ENCODE measurements at places on chromosomes 7 and 10. TPM values are rescaled to one million over a fixed set of nuclear protein-coding genes. Genes with fewer than 3 reads are reported as not detected.

- DNase-seq: peak; percentile 28
Measured at GRCh38 chr7:92246360-92247101, 757 bp downstream of the ANKIB1 start.

The CCDC7 gene
- polyA plus RNA-seq: 9.3 TPM

The CYP2C9 gene
- 0.41 TPM for polyA plus RNA-seq

GRCh38 chr10:76358743-76359395, 927.4 kb downstream of the LRMDA start:
- DNase-seq: no peak

GRCh38 chr10:75023074-75023473, 88.4 kb upstream of the SAMD8 start:
- no peak for DNase-seq

DNA sequence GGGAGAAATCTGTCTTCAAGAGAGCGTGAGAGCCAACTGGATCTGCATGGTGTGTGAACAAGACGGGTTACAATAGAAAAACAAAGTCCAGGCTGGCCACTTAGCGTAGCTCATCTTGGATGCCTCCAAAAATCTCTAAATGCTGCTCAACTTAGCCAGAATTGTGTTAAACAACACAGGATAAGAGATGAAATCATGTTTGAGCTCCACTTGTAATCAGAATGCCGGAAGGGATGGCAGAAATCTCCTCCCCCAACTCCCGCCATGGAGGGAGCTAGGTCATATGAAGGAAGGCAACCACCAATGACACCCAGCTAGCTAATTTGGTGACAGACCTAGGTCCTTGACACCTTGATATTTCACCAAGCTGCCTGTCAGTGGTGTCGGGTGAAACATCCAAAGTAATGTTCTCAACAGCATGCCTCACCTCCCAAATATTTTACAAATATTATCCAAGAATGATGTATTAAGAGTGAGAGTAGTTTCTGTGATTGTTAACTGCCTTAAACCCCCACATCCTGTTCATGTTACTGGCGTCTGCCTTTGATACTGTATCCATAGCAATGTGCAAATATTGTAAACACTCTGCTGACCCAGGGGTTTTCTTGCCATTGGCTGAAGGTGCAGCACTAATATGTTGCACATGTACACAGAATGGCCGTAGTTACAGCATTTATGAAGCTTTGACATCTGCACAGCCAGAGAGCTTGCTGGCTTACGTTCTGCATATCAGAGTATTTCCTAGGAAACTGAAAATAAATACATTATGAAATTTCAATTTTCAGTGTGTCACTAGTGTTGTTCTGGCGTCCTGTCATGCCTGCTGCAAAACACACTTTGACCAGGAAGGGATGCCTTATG, 25.8 kb downstream of the TMEM254 start:
- peak; percentile 90 for DNase-seq

The NEUROD6 gene
- not detected for polyA plus RNA-seq

DNA sequence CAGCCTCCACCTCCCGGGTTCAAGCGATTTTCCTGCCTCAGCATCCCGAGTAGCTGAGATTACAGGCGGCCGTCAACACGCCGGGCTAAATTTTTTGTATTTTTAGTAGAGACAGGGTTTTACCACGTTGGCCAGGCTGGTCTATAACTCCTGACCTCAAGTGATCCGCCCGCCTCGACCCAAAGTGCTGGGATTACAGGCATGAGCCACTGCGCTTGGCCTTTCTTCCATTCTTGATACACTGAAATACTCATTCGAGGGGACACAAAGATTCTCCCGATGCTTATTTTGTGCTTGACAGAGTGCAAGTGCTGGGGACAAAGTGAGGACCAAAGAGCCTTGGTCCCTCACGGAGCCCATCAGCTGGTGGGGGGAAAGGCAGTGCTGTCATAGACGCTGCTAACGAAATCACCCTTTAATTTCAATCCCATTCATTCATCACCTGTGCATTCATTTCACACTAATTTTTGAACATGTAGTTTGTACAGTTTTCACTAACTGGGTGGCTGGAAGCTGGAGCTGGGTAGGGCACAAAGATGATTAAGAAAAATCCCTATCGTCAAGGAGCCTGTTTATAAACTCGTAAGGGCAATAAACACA, 621 bp upstream of the FAM133B start:
- no peak for DNase-seq

GRCh38 chr7:497346-497745, 22.3 kb downstream of the PDGFA start:
- no peak for DNase-seq

GRCh38 chr7:23404546-23405239, 65.6 kb downstream of the IGF2BP3 start:
- DNase-seq: no peak

The NEUROG3 gene
- not detected for polyA plus RNA-seq

GRCh38 chr10:51389415-51390321, 309.7 kb downstream of the CSTF2T start:
- DNase-seq: peak; percentile 45

The LIPK gene
- not detected for polyA plus RNA-seq

DNA sequence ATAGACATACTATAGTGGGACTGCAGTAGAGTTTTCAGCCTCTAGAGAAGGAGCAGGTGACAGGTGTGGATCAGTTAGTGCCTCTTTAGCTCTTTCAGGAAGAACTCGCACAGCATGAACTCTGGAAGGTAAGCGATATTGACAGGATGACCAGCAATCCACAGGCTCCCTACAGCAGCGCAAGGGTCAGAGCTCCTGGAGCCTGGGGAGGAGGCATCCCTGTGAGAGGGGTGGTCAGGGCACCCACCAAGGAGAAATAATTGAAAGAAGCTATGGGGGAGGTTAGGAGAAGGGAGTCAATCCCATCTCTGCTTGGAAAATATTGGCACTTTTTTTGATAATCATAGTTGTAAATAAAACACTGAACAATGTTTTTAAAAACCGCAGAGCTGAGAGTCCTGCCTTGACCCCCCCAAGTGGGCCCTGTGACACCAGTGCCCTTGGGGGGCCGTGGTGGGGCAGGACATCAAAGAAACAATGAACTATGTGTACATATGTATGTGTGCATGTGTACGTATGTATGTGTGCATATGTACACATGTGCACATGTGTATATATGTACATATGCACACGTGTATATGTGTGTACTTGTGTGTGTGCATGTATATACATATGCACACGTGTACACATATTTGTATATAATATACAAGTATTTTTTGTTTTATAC, 13.8 kb downstream of the AKR1C3 start:
- DNase-seq: no peak

- DNase-seq: peak; percentile 89
Measured at GRCh38 chr7:110253093-110253492, 837.8 kb upstream of the LRRN3 start.

The PDIA4 gene
- 142 TPM for polyA plus RNA-seq

The PSD gene
- 7.4 TPM for polyA plus RNA-seq

The TET1 gene
- polyA plus RNA-seq: 19.7 TPM

- DNase-seq: no peak
Measured at GRCh38 chr10:26423722-26424121, 14.4 kb upstream of the APBB1IP start.

- no peak for DNase-seq
Measured at GRCh38 chr7:140982508-140982907, 32.2 kb downstream of the MRPS33 start.

DNA sequence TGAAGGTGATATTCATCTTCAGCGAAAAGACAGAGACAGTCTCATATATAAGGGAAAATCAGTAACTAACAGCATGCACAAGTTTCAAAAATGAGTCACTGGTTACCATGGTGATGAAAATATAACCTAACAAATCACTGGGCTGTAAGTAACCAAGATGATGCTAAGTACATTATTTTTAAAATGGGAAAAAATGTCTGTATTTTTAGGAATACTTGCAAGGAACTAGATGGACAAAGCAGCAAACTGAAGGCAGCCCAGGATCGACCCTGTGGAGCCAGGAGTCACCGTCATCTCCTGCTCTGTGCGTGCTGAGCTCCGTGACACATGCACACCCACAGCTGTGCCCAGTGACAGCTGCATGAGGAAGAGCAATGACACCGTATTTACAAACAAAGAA, 137.3 kb downstream of the ELMO1 start:
- no peak for DNase-seq

The GIMAP1 gene
- polyA plus RNA-seq: 4.6 TPM

The AOAH gene
- 4.8 TPM for polyA plus RNA-seq

The SYCE1 gene
- polyA plus RNA-seq: 0.19 TPM

- no peak for DNase-seq
Measured at GRCh38 chr10:29617880-29618340, 16.9 kb downstream of the SVIL start.

DNA sequence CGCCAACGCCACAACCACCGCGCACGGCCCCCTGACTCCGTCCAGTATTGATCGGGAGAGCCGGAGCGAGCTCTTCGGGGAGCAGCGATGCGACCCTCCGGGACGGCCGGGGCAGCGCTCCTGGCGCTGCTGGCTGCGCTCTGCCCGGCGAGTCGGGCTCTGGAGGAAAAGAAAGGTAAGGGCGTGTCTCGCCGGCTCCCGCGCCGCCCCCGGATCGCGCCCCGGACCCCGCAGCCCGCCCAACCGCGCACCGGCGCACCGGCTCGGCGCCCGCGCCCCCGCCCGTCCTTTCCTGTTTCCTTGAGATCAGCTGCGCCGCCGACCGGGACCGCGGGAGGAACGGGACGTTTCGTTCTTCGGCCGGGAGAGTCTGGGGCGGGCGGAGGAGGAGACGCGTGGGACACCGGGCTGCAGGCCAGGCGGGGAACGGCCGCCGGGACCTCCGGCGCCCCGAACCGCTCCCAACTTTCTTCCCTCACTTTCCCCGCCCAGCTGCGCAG, 424 bp downstream of the EGFR start:
- DNase-seq: peak; percentile 49

DNA sequence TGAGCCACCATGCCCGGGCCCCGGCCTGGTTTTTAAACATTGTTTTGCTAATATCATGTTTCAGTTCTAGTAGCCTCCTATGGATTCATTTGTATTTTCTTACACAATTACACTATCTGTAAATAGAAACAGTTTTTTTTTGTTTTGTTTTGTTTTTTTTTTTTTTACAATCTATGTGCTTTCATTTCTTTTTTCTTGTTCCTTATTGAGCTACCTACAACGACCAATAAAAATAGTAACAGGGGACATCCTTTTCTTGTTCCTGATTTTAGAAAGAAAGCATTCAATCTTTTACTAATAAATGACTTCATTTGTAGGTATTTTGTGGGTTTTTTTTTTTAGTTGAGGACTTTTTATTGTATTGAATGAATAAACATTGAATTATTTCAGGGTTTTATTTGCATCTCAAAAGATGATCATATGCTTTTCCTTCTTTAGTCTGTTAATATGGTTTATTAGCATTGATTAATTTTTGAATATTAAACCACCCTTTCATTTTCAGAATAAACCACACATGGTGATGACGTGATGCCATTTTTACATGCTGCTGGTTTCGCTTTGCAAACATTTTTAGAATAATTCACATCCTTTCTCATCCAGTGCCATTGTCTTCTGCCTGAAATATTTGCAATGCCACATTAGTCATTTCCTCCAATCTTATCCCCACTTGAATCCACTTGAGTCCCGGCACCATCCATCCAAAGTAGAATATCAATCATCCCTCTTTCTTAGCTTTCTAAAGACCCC, 18.1 kb upstream of the AKR1E2 start:
- DNase-seq: no peak

DNA sequence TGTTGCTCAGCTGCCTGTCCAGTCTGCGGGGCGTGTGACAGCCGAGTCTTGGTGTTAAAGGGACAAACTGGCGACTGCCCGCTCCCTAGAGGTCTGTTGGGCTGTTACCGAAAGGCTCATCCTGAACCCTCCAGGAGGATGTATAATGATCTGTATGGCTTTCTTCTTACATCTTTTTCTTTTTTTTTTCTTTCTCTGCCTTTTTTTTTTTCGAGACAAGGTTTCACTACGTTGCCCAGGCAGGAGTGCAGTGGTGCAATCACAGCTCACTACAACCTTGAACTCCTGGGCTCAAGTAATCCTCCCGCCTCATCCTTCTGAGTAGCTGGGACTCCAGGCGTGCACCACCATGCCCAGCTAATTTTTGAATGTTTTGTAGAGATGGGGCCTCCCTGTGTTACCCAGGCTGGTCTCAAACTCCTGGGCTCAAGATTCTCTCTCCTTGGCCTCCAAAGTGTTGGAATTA, 857 bp downstream of the INTS15 start:
- DNase-seq: no peak

The YAE1 gene
- polyA plus RNA-seq: 58.3 TPM

GRCh38 chr7:68238204-68238805, 1241.7 kb downstream of the TYW1 start:
- no peak for DNase-seq

DNA sequence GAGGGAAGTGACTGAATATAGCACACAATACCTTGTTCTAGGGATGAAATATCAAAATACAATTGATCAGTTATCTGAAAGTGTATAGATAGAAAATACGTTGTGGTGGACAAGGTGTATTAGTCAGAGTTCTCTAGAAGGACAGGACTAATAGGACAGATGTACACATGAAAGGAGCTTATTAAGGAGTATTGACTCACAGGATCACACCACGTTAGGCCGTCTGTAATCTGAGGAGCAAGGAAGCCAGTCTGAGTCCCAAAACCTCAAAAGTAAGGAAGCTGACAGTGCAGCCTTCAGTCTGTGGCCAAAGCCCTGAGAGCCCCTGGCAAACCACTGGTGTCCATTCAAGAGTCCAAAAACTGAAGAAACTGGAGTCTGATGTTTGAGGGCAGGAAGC, 406.1 kb downstream of the MDFIC start:
- no peak for DNase-seq

DNA sequence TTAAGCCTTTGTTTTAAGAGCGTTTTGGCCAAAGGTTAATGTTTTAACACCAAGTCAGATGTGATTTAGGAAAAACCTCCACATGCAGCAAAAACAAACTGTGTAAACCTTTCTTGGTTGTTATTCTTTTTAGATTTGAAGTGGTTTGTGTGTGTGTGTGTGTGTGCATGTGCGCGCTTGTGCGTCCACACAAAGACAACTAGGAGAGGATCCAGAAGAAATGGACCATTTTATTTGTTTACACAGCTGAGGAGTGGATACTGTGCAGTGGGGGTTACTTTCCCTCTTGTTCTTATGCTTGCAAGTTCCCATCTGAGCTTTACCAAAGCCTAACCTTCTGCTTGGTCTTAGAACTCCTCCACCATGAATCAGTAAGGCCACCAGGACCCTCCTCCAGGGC, 20.0 kb downstream of the TCF7L2 start:
- DNase-seq: no peak

The SH2D4B gene
- 0.13 TPM for polyA plus RNA-seq

GRCh38 chr10:52276986-52277385, 37.1 kb upstream of the DKK1 start:
- DNase-seq: no peak

The SFMBT2 gene
- polyA plus RNA-seq: 3.8 TPM

Data from right lung (tissue), 10 donors.